ENCODE measurements at places on chromosomes 12 and 14.

DNA sequence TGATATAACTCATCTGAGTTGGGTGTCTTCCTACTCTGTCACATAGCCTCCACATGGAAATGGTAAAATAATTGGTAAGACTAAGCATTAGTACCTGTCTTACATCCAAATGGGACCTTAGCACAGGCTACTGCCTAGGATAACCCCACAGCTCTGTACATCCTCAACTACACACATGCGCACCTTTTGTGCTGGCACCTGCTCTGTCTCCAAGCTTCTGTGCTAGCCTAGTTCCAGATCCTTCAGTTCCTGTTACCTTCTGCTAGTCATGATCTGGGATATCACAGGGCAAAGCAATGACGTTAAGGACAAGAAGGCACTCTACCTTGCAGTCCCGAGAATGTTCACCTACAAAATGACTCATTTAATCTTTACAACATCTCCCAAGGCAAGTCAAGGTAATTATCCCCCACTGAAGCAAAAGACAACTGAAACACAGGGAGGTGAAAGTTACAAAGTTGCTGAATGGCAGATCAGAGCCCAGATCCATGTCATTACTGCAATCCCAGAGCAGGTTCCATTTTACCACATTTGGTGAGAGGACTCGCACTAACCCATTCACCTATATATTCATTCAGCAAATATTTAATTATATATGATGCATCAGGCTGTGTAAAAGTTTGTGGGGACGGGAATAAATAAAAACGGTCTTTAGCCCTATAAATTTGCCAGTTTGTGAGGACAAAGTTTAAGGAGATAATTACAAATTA, 61.7 kb downstream of the PPM1H start:
- no peak for DNase-seq

- DNase-seq = no peak
Measured at GRCh38 chr12:10861366-10861765, 12.1 kb upstream of the PRR4 start.

DNA sequence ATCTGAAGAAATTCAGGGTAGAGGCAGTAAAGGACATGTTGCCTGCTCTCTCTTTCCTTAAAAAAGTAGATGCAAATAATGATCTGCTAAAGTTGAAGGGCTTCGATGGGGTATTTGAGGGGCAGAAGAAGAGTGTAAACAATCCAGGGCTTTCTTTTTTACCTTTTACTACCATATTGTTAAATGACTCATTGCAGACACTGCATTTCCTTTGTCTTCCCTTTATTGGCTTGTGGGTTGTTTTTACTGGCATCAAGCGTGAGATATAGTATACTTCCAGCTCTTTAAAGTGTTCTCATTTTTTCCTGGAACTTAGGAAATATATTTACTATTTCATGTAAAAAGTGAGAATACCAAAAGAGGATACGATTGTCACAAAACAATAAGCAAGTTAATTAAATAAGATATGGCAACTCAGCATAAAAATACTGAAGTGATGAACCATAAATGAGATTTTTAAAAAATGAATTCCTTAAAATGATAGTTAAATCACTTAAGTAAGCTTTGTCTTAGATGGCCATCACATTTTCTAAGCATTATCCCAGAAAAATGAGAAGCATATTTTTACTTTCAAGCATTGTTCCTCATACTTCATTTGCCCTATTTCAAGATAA, 72.3 kb upstream of the KRAS start:
- no peak for DNase-seq

- DNase-seq = no peak
Measured at GRCh38 chr12:92035477-92035876, 110.2 kb downstream of the BTG1 start.

DNA sequence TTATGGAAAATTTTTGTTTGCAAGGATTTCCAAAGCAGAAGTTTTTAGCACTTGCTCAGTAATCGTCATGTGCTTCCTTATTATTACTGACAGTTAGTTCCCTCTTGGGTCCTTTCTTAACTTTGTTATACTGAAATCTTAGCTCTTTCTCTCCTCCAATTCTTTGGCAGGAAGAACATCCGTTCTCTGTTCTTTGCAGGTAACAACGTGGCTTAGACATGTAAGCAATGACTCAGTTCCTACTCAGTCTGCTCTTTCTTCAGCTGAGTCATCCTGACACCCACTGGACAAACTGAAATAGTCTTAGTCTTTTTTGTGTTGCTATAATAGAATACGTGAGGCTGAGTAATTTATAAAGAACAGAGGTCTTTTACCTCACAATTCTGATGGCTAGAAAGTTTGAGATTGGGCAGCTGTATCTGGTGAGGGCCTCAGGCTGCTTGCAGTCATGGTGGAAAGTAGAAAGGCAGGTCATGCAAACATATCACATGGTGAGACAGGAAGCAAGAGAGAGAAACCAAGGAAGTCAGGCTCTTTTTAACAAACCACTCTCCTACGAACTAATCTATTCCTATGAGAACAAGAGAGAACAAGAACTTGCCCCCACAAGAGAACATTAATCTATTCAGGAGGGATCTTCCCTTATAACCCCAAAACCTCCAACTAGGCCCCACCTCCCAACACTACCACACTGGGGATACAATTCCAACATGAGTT, 49.2 kb downstream of the TESPA1 start:
- DNase-seq = no peak
